ENCODE measurements at places on chromosomes 3 and 15.

- peak; percentile 48 for DNase-seq
These were observed 3.9 kb upstream of the ACTL6A start for GRCh38 chr3:179558742-179559364.

DNA sequence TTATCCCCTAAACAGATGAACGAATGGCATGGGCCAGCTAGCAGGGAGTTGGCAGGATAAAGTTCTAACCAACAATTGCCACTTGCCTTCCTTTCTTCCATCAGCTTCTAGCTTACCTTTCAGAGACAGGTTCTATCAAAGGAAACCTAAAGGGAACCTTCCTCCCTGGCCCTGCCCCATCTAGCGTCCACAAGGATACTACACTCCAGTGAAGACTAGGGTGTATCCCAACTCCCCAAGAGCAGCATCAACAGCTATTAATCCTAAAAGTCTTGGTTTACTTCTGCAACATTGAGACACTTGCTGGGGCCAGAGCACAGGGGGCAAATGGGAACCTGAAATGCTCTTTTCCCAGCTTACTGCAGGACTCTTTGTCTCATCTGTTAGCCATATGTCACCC lies 37.0 kb upstream of the TMC3 start:
- no peak for DNase-seq

DNA sequence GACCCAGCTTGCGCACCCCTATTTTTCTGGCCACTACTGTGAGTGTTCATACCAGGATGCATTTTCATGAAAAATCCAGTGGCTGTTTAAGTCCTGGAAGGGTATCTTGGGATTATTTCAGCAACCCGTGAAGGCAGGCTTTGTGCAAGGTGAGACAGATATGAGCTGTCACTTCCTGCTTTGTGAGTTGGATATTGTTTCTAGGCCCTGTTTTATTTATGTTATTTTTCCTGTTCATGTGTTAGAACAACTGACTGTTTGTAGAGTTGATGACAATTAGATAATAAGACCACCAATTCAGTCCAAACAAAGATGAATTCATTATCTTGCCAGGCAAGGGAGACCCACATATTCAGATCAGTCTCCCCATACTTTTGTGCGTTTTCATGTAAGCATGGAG lies 42.5 kb downstream of the ZBTB38 start:
- no peak for DNase-seq

- no peak for DNase-seq
These were observed 3.3 kb downstream of the PRTG start for GRCh38 chr15:55739641-55740040.

DNA sequence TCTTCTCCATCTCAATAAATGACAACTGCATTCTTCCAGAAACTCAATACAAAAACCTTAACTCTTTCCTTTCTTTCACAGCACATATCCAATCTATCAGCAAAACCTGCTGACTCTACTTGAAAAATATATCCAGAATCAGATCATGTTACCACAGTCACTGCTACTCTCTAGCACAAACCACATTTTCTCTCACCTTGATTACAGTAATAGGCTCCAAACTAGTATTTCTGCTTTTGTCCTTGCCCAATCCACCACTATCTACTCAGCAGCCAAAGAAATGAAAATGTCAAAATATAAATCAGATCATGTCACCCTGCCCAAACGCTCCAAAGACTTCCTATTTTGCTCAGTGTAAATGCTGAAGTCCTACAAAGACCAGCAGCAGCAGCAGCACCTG lies 15.2 kb downstream of the TMCC1 start:
- no peak for DNase-seq

- DNase-seq = no peak
These were observed 31.6 kb downstream of the PGBD4 start for GRCh38 chr15:34133511-34133910.

DNA sequence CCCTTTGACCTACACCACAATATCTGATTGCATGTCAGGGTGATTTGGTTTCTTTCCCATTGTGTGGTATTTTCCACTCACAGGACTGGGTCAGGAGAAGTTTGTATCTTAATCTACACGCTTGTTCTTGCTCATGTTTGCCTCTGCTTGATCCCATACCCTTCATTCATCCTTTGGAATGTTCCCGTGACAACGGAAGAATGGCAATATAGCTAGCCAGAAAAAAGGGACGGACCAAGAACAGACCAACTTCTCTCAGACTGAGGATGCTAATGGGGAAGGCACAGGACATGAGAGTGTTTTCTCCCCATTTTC lies 7.8 kb upstream of the THSD4 start:
- no peak for DNase-seq

DNA sequence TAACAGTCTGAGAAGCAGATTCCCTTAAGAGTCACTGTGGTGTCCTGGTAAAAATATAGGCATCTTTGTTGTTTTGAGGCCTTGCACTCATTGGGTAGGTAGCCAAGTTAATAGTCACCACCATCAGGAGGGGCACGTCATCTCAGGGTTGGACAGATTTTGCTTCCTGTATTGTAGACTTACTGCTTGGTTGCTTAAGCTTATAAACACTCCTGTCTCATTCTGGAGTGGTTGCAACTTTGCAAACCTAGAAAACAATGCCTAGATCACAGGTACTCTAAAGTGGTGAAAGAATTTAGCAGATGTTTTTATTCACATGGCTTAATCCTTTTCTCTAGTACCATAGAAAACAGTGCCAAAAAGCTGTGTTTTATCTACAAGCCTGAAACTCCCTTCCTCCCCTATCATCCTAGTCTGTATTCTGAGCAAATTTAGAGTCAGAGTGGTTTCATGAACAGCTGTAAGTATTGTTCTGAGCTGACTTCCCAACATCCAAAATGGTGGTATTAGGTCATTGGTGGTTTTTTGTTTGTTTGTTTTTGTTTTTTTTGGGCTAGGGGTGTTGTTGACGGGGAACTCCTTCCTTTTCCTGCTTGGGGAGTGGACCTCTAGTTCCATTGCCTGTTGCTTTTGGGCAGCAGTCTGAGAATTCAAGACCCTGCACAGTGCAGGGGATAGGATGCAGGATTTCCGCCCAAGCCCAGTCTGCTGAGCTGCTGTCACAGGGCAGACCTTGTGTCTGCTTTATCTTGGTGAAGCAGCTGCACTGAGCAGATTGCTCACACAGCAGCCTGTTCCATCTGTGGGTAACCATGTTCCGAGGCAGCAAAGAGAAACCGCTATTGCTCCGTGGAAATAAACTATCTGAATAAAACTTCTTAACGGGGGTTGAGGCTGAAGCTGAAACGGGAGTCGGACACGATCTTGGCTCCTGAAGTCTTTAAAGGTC lies 202.0 kb downstream of the AKAP13 start:
- DNase-seq = no peak

Measured in ELF-1 (cell line).